NCI-H2081 (cell line): ENCODE measurements at places on chromosomes 7 and 10.

GRCh38 chr10:121927318-121927840 is 452 bp downstream of the ATE1 start:
- DNase-seq: no peak

DNA sequence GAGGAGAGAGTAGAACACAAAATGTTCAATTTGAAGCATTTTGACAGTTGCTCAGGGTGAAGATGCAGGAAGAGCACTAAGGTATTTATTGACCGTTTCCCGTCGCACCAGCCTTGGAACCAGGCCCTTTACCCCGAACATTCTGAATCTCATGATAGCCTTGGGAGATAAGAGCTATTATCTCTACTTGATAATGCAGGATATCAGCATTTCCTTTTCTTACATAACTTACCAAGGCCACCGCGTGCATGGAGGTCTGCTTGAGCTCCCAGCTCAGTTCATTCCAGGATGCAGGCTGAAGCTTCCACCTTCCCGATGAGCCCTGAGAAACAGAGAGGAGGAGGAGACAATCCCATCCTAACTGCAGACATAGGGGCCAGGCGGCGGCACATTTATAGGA is 324.2 kb upstream of the COBL start:
- DNase-seq: no peak

DNA sequence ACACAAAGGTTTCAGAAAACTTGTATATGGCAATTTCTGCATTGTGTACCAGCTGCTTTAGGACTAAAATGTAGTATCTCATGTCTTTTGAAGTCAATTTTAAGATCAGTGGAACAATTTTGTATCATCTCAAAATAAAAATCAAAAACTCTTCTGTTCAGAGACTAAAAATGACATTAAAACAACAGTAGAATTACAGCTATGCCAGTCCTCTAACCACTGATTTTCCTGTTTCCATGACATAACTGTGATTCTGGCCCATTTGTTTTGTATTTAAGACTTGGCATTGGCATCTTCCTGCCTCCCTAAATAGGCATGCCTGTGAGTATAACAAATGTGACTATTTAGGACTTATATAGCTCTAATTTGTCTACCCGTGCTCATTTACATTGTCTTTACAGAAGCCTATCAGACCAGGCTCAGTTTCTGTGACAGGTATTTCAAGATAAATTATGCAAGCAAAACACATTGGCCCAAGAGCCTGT is 29.1 kb upstream of the VPS41 start:
- DNase-seq: no peak

GRCh38 chr10:92918603-92919002 is 70.3 kb downstream of the EXOC6 start:
- no peak for DNase-seq

GRCh38 chr10:100875484-100876166 is 37.1 kb upstream of the SLF2 start:
- DNase-seq: no peak

- no peak for DNase-seq
Observed at GRCh38 chr10:19904202-19904661, 88.0 kb downstream of the PLXDC2 start.
